ENCODE measurements at places on chromosomes 5 and 9.

GRCh38 chr9:135353935-135354334 is 125.6 kb upstream of the PPP1R26 start:
- DNase-seq = no peak

DNA sequence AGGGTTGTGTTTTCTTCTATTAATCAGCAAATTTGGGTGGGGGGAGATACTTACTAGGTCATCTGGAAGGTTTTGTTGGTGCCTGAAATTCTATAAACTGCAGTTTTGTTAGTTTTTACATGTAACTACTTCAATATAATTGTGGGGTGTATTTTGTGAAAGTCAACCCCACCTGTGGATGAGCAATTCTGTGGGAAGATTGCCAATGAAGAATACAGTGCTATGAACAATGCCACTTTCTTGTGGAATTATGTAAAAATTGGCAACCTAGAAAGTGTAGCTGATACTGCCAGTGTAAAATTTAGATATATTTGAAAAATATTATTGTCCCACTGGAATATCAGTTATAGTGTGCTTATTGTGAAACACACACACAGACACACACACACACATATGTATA is 80.7 kb downstream of the VCAN start:
- no peak for DNase-seq

- DNase-seq = no peak
Observed at GRCh38 chr5:132446621-132447020, 44.0 kb downstream of the IRF1 start.

DNA sequence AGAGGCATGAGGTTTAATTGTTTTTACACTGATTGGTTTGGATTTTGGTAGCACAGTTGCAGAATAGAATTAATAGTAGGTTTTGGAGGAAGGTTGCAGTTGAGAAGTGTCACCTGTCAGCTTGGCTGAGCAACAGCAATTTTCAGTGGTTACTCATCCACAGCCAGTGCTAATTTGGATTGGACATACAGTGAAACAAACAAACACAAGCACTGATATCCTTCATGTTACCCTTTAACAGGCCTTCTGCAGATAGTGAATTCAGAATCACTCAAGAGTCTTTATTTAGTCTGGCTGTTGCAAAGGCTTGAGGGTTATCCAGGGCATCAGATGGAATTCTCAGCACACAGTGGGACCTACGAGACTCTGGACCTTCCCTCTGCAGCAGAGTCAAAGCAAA is 31.8 kb upstream of the POU4F3 start:
- DNase-seq = no peak

DNA sequence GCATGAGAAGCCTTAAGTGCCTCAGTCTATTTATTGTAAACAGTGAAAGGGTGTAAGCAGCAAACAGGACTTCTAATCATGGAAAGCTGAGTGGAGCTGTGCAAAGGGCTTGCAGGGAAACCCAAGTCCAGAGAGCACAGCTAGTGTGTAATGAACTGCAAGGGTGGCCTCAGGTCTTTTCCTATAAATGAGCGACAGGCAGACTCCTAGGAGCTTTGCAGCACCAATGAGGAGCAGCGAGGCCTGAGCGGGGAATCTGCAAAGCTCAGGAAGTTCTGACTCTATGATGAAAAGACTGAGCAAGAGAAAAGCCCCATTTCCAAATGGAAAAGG is 250.1 kb upstream of the MAP3K1 start:
- DNase-seq = no peak

DNA sequence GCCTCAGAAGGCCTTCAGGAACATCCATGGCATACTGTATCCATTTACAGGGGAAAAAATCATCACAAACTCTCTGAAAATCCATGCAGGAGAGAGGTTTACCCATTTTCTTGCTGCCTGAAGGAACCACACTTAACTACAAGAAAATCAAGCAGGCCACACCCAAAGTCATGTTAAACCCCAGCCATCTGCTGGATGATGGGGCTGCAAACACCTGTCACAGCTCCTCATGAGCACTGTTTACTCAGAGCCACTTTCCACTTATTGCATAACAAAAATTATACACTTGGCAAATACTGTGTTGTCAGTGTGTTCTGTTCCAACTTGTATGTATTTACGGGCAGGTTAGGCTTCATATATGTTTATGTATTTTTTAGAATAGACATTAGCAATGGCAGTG is 35.8 kb downstream of the PPIC start:
- DNase-seq = no peak

DNA sequence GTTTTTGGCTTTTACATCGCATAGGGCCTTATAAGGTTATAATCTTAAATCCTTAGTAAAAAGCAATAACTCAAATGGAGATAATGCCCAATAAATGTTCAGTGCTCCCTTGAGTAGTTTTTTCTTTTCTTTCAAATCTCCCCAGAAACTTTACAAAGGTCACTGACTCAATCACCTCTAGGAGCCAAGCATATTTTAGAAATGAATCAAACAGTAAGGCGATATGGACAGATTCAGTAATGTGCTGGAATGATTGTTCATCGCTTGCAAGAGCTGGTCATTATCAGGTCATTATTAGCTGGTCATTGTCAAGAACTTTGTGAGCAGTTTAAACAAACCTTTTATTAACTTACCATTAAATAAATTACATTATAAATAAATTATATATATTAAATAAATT is 130.4 kb upstream of the SLIT3 start:
- no peak for DNase-seq

GRCh38 chr5:141877356-141878185 is 639 bp downstream of the PCDH1 start:
- no peak for DNase-seq

DNA sequence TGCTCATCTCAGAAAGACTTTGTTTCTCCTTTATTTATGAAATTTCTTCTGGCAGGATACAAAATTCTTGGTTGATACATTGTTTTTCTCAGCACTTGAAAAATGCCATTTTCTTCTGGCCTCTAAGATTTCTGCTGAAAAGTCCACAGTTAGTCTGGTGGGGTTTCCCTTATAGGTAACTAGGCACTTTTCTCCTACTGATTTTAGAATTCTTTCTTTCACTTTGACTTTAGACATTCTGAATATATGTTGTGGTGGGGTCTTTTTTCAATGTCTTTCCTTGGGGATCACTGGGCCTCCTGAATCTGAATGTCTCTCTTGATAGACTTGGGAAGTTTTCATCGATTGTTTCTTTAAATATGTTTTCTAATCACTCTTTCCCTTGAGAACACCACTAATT is 79.6 kb downstream of the CETN3 start:
- DNase-seq = no peak

DNA sequence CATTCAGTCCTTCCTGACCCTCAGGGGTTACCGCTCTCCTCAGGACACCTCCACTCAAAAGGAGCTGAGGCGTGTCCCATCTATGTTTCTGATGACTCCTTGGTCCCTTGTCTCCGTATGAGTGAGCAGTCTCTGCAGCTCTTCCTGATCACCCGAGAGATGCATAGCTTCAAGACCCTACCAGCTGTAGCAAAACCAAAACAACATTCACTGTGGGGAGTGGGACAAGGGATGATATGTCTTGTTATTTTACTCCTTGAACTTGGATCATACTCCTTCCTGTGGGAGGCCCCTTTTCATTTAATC is 14.4 kb downstream of the GLDC start:
- DNase-seq = no peak

DNA sequence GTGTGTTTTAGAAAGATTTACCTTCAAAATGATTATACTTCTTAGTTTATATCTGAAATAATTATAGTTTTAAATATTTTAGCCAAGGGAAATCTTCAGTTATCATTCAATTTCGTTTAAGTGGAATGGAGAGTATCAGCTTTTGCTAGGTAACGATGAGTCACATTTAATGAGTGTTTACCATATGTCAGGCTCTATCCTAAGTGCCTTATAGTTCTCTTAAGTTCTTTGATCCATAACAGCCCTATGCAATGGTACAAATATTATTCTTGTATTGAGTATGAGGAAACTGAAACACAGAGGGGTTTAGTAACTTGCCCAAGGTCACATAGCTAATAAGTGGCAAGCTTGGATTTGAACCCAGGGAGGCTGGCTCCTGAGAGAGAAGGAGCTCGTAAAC is 37.5 kb upstream of the SHB start:
- DNase-seq = no peak

- DNase-seq = no peak
Observed at GRCh38 chr5:136276946-136277345, 84.0 kb upstream of the SMIM32 start.

- no peak for DNase-seq
Observed at GRCh38 chr9:107894572-107895261, 405.1 kb upstream of the KLF4 start.

DNA sequence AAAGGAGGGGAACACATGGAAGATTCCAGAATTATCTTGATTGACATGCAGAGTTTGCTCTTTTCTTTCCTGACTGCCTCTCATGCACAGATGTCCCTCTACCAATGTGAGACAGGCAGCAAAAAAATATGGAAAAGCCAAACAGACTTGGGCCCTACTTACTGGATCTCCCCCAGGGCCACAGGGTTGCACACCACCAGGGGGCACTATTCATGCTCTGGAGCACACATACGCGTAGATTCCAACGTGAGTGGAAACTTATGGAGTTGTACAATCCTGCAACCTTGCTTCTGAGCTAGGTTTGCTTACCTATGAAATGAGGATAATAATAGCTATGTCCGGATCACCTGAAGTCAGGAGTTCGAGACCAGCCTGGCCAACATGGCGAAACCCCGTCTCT is 319.5 kb downstream of the ARHGEF28 start:
- peak; percentile 9 for DNase-seq

DNA sequence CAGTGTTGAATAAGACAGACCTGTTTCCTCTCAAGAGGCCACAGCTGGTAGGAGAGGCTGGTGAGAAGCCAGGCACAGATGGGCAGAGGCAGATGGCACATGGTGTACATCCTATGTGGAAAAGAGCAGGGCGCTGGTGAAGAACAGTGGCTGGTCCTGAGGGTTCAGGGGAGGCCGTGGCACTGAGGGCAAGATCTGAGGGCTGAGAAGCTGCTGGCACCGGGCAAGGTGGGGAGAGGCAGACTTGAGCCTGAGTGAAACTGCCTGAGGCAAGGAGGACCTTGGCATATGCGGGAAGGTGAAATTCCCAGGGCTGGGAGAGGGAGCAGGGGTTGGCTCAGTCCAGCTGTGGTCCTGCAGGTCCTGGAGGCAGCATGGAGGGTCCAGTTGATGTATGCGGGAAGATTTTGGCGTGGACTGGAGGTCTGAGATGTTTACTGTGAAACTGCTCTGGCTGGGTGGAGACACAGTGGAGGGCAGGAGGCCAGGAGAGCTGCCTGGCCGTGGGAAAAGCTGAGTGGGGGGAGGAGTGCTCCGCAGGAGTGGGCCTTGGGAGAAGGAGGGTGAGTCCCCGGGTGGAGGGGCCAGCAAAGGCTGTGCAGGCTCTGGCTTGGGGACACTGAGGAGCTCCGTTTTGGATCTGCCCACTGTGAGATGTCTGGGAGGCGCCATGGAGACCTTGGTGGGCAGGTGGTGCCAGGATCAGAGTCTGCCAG is 2.6 kb downstream of the MAN1B1 start:
- DNase-seq = no peak

- DNase-seq = no peak
Observed at GRCh38 chr5:58770136-58770535, 187.3 kb downstream of the RAB3C start.

DNA sequence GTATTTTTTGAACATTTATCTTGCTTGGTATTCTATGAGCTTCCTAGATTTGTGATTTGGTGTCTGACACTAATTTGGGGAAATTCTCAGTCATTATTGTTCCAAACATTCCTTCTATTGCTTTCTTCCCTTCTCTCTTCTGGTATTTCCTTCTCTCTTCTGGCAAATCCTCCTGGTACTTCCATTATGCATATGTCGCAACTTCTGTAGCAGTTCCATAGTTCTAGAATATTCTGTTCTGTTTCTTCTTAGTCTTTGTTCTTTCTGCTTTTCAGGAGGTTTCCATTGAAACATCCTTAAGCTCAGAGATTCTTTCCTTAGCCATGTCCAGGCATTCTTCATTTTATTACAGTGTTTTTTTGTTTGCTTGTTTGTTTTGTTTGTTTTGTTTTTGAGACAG is 155.2 kb upstream of the PIK3R1 start:
- DNase-seq = no peak

- DNase-seq = no peak
Observed at GRCh38 chr5:91632871-91633270, 249.8 kb upstream of the ARRDC3 start.

DNA sequence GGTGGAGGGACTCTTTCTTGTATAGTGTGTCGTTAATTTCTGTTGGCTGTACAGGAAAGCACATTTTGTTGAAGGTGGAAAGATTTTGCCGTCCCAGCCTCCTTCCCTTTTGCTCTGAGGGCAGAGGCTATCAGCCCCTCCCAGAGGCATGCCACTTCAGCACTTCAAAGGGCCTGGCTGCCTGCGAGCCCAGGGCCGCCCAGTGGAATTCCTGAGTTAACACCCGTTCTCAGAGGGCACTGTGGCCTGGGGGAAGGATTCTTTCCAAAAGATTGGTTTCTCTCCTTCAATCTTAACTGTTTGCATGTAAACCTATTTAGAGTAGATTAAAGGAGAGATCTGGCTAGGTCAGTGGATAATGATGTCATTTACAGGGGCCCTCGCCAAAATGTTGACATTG is 238.6 kb downstream of the FANCC start:
- DNase-seq = no peak

DNA sequence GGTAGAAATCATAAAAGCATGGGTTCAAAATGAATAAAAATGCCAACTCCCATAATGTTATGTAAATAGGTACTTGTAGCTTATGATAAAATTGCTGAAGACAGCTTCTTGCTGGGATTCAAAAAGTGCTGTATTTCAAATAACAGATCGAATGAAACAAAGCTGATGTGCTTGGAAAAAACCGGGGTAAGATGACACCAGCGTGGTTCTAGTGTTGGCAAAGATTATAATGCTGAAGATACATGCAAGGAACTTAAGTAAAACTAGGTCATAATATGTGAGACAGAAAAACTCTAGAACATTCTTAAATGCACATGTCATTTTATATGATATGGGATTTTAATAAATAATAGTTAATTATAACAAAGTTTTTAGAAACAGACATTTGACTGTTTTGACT is 44.4 kb upstream of the APC start:
- DNase-seq = no peak

DNA sequence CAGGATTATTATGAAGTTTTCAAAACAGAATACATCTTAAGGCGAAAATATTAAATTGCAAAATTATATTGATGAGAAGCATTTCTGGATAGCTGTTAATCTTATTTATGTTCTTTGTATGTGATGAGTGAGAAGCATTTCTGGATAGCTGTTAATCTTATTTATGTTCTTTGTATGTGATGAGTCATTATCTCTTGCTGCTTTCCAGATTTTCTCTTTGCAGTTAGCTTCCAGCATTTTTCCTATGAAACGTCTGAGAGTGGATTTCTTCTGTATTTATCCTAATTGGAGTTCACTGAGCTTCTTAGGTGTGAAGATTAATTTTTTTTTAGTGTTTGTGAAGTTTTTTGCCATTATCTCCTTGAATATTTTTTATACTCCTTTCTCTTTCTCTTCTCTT is 8.2 kb downstream of the TMEM232 start:
- DNase-seq = no peak
